Renal pelvis (tissue), 12 donors: ENCODE measurements at places on chromosomes 7 and 10. TPM values are rescaled to one million over a fixed set of nuclear protein-coding genes. Genes with fewer than 3 reads are reported as not detected.

The ZNF365 gene
- 0.37 TPM for polyA plus RNA-seq

The TSPAN12 gene
- polyA plus RNA-seq, result 167 TPM

The ADIRF gene
- 19.0 TPM for polyA plus RNA-seq

The DGKI gene
- 2.3 TPM for polyA plus RNA-seq

The ZNF467 gene
- 37.5 TPM for polyA plus RNA-seq

The NODAL gene
- polyA plus RNA-seq, result 0.44 TPM

The RNLS gene
- polyA plus RNA-seq, result 18.4 TPM

The AGR2 gene
- polyA plus RNA-seq, result 62.8 TPM

The ZNF248 gene
- 31.5 TPM for polyA plus RNA-seq

The GPR15LG gene
- polyA plus RNA-seq, result 0.43 TPM

The SPDYE1 gene
- polyA plus RNA-seq, result 1.8 TPM

The TUBAL3 gene
- 0.07 TPM for polyA plus RNA-seq

The HOXA2 gene
- polyA plus RNA-seq, result 11.8 TPM

The GJD4 gene
- not detected for polyA plus RNA-seq
